NCI-H748 treated with DMSO at 0.1 percent for 48 hours (cell line): ENCODE measurements at places on chromosomes 5 and 9.

DNA sequence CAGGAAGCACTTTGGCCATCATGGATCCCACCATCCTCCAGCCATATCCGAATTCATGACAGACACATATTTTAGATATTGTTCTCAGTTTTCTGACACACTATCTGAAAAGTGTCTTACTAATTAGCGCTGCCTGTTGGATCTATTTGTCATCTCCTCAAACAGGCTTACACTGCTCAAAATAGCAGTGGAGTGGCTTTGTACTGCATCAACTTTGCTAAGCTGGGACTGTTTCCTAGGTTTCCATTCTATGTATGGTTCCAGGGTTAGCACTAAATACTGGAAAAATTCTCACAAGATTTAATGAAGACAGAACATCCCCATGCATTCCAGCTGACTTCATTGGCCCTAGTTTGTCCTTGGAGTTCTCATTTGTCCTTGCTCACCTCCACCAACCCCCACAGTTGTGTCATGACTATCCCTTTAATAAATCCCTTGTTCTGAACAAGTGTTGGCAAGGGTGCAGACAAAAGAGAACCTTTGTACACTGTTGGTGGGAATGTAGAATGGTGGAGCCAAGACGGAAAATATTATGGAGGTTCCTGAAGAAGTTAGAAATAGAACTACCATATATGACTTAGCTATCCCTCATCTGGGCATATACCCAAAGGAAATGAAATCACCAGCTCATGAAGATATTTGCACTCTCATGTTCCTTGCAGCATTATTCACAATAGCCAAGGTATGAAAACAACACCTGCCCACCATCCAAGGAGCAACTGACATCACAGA lies 136.5 kb upstream of the RAI14 start:
- no peak for DNase-seq

DNA sequence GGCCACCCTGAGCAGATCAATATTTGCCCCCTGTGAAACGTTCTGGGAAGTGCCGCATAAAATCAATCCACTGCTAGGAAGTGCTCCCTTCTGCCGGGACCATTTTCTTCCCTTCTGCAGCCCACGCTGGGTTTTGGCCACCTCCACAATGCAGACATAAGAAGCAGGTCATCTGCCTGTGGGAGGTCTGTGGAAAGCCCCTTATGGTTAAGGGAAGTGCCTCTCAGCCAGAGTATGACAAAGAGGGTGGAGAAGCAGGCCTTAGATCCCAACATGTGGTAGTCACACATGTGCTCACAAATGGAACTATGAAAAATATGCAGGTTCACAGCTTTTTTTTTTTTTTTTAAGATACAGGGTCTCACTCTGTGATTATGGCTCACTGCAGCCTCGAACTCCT lies 82.8 kb downstream of the SLC1A3 start:
- no peak for DNase-seq

- DNase-seq, result peak; percentile 82
Observed at GRCh38 chr5:8188874-8189565, 320.1 kb downstream of the MTRR start.

- DNase-seq, result no peak
Observed at GRCh38 chr5:126455728-126456127, 32.5 kb downstream of the GRAMD2B start.

- no peak for DNase-seq
Observed at GRCh38 chr5:128341056-128341455, 197.0 kb downstream of the FBN2 start.

DNA sequence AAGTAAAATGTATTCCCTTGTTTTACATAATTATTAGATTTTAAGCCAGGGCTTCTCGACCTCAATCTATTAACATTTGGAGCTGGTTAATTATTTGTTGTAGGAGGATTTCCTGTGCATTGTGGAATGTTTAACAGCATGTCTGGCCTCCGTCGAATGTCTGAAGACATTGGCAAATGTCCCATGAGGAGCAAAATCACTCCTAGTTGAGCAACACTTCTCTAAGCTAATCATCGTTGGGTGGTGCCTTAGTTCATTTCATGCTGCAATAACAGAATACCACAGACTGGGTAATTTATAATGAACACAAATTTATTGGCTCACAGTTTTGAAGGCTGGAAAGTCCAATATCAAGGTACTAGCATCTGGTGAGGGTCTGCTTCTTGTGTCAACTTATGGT lies 13.4 kb upstream of the VPS13A start:
- no peak for DNase-seq

GRCh38 chr9:94783102-94783682 lies 56.7 kb downstream of the AOPEP start:
- DNase-seq, result peak; percentile 87

DNA sequence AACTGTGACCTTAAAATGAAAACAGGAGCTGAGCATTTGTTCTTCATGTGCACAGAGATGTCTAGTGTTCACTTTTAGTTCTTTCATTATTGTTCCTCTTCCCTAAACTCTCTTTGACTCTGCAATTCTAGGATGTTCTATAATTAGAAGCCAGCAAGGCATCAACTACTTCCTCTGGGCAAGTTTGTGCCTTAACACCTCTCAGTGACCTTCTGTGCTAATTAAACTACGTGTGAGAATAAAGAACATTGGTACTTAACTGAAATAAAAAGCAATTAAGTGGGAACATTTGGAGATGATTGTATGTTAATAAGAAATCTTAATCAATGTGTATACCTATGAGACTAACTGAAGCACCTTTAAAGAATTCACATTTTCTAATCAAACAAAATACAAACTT lies 242.8 kb downstream of the RASEF start:
- no peak for DNase-seq

- DNase-seq, result no peak
Observed at GRCh38 chr5:32071351-32071944, 102.7 kb downstream of the GOLPH3 start.

DNA sequence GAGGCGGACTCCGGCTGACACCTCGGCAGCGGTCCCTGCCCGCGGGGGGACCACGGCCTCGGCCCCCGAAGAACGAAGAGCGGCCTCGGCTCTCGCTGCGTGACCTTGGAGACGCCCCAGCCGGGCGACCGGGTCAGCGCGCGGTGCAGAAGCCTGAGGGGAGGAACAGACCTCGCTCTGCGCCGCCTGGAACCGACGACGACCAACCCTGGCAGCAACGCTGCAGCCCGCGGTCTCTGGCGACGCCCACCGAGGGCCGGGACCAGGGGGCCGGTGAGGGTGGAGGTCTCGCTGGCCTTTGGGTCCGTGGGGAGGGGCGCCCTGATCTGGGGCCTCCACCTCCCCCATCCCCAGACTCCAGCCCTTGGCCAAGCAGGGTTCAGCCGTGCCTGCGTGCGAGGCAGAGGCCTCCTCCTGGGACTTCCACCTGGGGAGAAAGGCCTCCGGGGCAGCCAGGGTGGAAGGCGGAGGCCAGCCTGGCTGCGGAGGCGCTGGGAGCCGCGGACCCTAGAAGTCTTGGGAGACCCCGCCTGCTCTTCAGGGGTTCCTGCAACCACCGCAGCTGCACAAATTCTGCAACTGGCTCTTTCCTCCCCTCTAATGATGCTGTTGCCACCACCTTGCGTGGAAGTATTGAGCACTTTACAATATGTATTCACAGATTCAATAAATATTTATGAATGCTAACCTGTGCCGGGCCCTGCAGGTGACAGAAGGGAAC lies 44.3 kb upstream of the SLC12A7 start:
- DNase-seq, result no peak

- DNase-seq, result no peak
Observed at GRCh38 chr9:126393876-126394275, 67.2 kb downstream of the MVB12B start.

- no peak for DNase-seq
Observed at GRCh38 chr9:3288686-3289085, 237.1 kb downstream of the RFX3 start.

- DNase-seq, result no peak
Observed at GRCh38 chr5:75753182-75753581, 35.9 kb upstream of the POC5 start.

GRCh38 chr9:133785753-133786370 lies 47.7 kb upstream of the SARDH start:
- DNase-seq, result no peak

DNA sequence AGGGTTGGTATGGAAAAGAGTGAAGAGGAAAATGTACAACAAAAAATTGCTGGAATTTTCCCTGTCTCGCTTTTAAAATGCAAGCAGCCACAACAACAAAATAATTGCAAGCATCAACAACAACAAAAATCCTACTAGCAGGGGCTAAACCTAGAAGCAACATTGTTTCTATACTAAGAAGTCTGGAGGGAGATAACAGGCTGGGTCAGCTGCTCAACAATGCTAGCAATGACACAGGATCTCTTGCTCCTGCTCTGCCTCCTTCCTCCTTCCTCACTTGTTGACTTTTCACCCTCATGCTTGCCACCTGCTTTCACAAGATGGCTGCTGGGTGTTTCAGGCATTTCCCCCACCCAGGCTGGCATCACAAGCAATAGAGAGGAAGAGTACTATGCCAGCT lies 7.6 kb upstream of the AOPEP start:
- DNase-seq, result no peak

- no peak for DNase-seq
Observed at GRCh38 chr5:50759526-50760270, 93.3 kb downstream of the PARP8 start.

DNA sequence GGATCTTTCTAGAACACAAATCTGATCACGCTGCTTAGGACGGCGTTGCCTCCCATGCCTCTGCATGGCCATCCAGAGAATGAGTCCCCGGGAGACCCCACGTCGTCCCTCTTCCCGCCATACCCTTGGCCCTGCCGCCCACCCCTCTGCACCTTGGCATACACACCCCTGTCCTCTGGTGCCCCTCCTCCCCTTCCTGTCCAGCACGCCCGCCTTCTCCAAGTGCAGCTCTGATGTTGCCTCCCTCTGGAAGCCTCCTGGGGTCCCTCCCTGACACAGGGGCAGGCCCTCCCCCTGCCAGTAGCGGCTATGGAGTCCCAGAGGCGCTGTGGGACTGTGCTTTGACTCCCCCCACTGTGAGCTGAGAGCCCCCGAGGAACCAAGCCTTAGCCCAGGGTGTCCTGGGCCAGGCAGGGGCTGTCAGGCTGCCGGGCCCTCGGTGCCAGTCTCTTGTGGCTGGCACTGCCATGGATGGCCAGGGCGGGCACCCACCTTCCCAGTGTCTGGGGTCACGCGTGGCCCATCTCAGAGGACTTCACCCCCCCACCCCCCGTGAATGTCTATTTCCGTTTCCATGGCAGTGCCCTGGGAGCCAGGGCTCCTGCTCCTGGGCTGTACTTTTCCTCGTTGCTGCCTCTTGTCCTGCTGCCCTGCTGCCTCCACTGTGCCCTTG lies 70.5 kb upstream of the RNU6ATAC start:
- no peak for DNase-seq

GRCh38 chr5:18526792-18527405 lies 892.6 kb downstream of the TAF11L14 start:
- DNase-seq, result peak; percentile 25

DNA sequence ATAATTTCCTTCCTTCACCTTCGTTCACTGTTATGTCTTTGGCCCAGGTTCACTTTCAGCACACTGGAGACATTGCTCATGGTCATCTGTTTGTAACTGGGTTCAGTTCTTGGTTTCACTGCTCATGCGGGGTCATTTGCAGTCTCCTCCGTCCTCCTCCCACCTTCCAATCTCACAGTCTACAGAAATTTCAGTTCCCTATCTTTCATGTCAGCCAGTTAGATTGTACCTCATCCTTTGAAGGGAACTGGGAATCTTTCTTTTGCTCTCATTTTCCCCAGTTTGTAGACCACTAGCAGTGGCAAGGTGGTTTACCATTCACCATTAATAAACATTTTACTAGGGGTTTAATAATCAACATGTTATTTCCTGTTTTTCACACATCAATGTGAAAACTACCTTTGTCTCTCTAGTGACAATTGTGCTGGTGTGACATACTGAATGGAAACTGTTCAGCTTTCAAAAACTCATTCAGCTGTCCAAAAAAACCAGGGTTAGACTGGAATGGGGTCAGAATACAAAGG lies 100.9 kb upstream of the IL6ST start:
- no peak for DNase-seq

GRCh38 chr5:122076050-122076461 lies 2.0 kb downstream of the LOX start:
- no peak for DNase-seq

DNA sequence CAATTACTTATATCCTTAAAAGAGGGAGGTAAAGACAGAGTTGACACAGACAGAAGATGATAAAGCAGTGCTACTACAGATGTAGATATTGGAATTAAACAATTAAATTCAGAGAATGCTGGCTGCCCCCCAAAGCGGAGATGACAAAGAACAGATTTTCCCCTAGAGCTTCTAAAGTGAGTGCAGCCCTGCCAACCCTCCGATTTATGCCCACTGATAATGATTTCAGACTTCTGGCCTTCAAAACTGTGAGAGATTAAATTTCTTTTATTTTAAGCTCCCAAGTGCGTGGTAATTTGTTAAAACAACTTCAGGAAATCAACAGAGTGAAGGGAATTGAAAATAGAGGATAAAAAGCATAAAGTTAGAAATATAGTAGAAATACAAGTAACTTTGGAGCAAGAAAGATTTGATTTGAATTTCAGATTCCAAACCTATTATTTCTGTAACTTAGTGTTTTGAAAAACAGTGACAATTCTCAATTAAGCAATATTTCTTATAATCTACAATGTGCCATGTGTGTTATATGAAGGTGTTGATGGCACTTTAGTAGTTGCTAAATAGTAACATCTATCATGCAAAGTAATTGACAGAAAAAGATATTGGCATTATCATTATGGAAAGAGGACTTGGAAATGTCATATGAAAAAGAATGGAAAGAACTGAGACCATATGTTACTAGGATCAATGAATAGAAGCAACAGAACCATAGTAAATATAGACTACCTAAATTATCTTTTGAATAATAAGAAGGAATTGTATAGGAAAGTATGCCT lies 946.4 kb upstream of the PTPRD start:
- no peak for DNase-seq

DNA sequence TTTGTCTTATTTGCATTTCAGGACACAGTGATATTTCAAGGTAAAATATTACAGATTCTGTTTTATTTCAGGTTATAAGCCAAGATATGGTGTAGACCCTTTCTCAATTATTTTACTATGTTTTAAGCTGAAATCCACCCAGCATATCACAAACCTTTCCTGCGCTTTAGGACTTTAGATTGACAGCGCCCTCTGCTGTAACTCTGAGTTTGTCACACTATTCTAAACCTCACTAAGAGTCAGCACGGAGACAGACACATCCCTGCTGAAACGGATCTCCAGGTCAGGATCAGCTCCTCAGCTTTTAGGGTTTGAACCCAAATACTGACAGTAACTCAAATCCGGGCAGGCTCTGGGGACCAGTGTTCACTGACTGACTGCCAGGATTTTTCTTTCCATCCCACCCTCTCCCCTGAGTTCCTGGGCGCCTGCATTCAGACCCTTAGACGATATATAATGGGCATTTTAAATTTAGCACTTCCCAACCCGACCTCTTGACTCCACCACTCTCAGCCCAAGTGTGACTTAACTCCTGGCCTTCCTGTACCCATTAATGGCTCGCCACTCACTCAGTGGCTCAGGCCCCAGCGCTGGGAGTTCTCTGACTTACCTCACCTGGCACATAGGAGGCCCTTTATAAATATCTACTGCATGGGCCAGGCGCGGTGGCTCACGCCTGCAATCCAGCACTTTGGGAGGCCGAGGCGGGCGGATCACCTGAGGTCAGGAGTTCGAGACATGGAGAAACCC lies 33.5 kb downstream of the TLX3 start:
- DNase-seq, result peak; percentile 63
